ENCODE measurements at places on chromosomes 6 and 20. TPM values are rescaled to one million over a fixed set of nuclear protein-coding genes. Genes with fewer than 3 reads are reported as not detected.

DNA sequence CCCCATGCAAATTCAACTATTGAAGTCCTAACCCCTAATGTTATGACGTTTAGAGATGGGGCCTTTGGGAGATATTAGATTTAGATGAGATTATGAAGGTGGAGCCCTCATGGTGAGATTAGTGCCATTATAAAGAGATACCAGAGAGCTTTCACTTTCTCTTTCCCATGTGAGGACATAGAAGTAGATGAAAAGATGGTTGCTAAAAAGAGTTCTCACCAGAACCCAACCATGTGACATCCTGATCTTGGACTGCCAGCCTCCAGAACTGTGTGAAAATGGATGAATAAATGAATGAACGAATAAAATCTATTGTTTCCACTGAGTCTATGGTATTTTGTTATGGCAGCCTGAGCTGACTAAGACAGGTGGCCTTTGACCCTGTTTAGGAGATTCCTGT, 50.6 kb upstream of the FBXO30 start:
- H3K27ac ChIP-seq: no peak overlapping the region
- H3K27me3 ChIP-seq: no peaks in the 10 kb centered on the region

- H3K4me3 ChIP-seq: no peak overlapping the region
- no peak overlapping the region for H3K27ac ChIP-seq
These were observed 19.8 kb upstream of the TBC1D22B start for GRCh38 chr6:37237789-37238188.

GRCh38 chr20:56443654-56444540, 24.5 kb upstream of the RTF2 start:
- no peak overlapping the region for H3K4me3 ChIP-seq
- no peaks in the 10 kb centered on the region for H3K27me3 ChIP-seq
- no peaks in the 10 kb centered on the region for H3K36me3 ChIP-seq
- no peaks in the 10 kb centered on the region for H3K4me1 ChIP-seq

DNA sequence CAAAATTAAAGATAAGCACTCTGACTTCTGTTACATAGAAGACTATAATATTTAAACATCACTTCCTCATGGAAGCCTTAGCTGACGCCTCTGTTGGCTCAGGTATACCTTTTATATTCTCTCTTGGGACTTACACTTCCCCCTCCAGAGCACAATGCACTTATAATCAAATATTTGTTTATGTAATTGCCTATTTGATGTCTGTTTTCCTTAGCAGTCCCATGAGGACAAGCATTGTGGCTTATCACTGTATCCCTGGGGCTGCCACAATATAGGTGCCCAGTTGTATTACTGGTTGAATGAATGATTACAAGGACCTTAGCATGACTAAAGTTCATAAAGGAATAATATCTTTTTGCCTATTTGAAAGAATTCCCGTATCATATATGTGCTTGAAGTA, 186.7 kb upstream of the VGLL2 start:
- H3K27ac ChIP-seq: no peak overlapping the region
- no peaks in the 10 kb centered on the region for H3K36me3 ChIP-seq
- no peak overlapping the region for H3K4me3 ChIP-seq
- H3K27me3 ChIP-seq: no peaks in the 10 kb centered on the region
- no peak for DNase-seq

- H3K27ac ChIP-seq: no peak overlapping the region
- H3K27me3 ChIP-seq: no peaks in the 10 kb centered on the region
- no peaks in the 10 kb centered on the region for H3K4me1 ChIP-seq
These were observed 78.1 kb downstream of the CFAP61 start for GRCh38 chr20:20130399-20130798.

DNA sequence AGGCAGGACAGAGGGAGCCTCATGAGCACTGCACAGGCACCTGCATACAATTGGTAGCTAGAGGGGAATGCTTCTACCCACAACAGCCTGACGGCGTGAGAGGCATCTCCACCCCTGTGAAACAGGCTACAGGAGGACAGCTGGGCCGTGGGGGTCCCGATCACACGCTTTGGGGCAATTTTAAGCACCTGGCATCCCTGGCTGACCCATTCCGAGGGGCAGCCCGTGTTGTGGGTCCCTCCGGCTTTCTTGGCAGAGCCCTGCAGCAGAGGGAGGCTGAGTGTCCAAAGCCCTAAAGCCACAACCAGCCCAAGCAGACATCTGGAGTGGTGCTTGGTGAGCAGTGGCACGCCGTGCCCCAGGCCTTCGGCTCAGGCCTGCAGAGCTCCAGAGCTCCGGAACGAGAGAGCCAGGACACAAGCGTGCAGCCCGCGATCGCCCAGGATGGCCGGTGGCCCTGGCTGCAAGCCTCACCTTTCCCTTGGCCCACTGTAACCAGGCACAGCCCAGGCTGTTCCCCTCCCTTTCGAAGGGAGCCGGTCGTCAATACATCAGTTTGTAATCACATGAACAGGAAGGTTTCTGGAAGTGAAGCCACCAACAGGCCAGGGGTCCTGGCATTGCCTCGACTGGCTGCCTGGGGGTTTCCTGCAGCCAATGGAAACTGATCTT, 81.4 kb downstream of the DLL1 start:
- no peak overlapping the region for H3K4me3 ChIP-seq
- H3K4me1 ChIP-seq: no peaks in the 10 kb centered on the region
- DNase-seq: no peak
- H3K27ac ChIP-seq: no peak overlapping the region

- no peaks in the 10 kb centered on the region for H3K27me3 ChIP-seq
- peak overlapping the region; percentile 51 for H3K27ac ChIP-seq
- DNase-seq: peak; percentile 86
- peaks cover 43% of the 10 kb centered on the region for H3K4me1 ChIP-seq
- H3K4me3 ChIP-seq: no peak overlapping the region
These were observed 42.3 kb upstream of the ATXN1 start for GRCh38 chr6:16803294-16804200.

GRCh38 chr6:15911753-15912504, 217.0 kb upstream of the MYLIP start:
- H3K27ac ChIP-seq: no peak overlapping the region
- H3K4me1 ChIP-seq: peaks cover 36% of the 10 kb centered on the region
- H3K4me3 ChIP-seq: no peak overlapping the region

- no peak overlapping the region for H3K27ac ChIP-seq
- no peaks in the 10 kb centered on the region for H3K27me3 ChIP-seq
- no peaks in the 10 kb centered on the region for H3K36me3 ChIP-seq
These were observed 59.3 kb downstream of the EPB41L2 start for GRCh38 chr6:131003488-131004386.

The MATN4 gene
- polyA plus RNA-seq: not detected

The SYCP2L gene
- polyA plus RNA-seq: 0.51 TPM

The FAM209A gene
- polyA plus RNA-seq: not detected

The CRISP3 gene
- polyA plus RNA-seq: not detected

Data from cardiac muscle cell (in vitro differentiated cells and primary cell).